Inflammatory macrophage (primary cell): ENCODE measurements at places on chromosomes 16 and 17.

DNA sequence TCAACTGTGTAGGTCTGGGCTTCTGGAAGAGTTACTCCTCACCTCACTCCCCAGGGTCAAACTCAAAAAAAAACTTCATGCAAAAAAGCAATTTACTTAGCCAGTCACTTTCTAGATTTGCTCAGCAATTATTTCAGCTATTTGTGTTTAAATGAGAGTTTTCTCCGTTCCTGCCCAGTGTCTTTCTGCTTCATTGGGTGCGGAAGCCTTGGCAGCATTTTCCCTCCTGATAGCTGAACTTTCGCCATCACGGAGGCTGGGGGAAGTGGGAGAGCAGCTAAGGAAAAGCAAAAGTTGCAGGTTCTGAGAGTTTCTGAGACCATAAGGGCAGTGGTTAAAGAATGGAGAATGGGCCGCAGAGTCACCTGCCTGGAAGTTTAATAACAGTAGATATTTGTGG lies 287.1 kb upstream of the DYNLRB2 start:
- no peak for DNase-seq

DNA sequence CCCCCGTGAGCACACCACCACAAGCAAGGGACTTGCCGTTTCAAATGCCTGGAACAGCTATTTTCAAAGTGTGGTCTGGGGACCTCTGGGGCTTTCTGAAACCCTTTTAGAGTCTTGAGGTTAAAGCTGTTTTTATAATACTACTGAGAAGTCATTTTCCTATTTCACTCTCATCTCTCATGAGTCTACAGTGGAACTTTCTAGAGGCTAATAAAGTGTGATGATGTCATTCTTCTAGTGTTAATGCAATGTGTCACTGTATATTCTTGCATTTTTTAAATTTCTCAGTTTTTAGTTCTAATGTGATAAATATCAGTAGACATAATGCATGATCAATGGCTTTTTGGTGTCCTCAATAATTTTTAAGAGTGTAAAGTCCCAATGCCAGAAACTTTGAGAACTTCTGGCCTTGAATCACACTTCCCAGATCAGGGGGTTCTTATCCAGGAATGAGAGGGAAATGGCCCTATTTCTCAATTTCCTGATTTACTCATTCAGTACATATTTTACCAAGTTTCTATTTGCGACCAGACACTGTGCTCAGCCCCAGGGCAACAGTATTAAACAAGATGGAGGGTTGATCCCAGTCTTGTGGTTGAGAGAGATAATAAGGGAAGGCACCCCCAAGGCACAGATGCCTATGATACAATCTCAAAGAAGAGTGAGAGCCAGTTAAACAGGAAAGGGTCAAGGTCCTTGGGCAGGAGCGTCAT lies 444.0 kb downstream of the HS3ST3B1 start:
- peak; percentile 26 for DNase-seq

DNA sequence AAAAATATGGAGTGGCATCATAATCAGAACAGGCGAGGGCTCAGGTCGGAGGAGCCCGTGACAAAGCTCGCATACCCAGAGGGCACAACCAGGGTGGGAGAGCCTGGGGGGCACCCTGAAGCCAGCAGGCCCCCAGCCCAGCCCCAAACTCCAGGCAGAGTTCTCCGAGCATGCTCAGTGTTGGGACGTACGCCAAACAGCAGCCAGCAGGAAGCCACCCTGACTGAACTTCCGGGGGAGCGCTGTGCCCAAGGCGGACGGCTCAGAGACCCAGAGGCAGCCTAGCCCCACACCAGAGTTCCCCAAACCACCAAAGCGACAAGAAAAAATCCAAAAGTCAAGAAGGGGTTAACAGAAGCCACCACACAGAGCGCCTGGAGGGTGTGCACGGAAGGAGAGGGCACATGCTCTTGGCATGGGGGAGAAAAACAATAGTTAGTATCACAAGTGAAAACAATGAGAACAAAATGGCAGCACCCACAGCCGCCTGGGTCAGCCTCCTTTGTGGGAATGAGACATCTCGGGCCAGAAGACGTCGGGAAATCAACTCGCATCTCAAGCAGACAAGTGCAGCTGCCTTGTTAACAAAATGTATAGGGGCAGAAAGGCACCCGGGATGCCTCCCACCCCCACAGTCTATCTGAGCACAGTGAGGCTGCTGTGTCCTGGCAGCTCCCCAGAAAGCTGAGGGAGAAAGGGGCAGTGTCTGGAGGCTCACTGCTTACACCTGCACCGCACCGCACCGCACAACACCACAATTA lies 11.9 kb downstream of the EXOC7 start:
- DNase-seq = no peak

GRCh38 chr17:64145375-64145750 lies 15.4 kb upstream of the ERN1 start:
- DNase-seq = no peak

- DNase-seq = peak; percentile 80
Measured at GRCh38 chr16:30377050-30377811, 2.6 kb downstream of the MYL11 start.

DNA sequence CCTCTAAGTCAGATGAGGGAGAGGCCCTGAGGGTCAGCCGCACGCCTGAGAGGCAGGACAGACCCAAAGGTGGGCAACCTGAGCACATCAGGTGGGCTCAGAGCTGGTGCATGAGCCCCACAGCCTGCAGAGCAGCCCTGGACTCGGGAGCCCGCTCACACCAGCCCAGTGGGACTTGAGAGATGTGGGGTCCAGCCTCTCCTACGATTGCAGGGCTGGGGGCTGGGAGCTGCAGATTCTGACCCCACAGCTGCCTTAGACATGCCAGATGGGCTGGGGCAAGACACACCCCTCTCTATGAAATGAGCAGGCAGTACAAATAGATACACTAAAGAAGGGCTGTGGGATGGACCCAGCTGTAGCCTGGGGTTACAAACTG lies 77.1 kb upstream of the RBL2 start:
- DNase-seq = no peak

DNA sequence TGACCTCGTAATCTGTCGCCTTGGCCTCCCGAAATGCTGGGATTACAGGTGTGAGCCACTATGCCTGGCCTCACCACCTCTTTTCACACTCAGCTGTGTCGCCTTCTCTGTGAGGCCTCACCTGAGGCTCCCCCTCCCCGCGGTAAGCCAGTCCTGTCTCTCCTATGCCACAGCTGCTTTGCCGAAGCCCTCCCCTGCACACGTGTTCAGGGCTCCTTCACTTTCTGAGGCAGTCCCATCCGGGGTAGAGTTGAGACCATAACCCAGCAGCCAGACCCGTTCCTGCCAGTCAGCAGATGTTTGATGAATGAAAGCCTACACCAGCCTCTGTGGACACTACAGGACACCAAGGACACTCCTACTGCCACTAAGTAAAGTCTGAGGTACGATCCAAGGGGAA lies 10.6 kb downstream of the USP7 start:
- DNase-seq = no peak

DNA sequence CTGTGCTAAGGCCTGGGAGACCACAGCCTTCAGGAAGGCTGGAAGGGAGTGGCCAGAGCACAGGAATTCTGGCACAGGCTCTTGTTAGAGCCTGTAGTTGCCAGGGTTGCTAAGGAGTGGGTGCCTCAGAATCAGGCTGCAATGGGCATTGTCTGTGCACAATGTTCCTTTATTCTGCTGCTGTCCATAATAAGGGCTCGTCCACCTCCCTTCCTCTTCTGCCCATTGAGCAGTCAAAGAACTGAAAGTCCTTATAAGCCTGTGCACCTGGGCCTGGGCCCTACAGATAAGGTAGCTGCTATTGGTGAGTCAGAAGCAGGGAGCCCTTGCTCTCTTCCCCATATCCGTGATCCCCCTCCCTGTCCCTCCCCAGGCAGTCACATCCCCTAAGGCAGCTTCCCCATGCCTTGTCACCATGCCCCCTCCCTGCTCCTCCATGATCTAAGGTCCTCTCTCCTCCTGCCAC lies 5.4 kb upstream of the CNGB1 start:
- no peak for DNase-seq

- no peak for DNase-seq
Measured at GRCh38 chr16:27289669-27290068, 21.1 kb upstream of the NSMCE1 start.

GRCh38 chr17:71173991-71174390 lies 946.8 kb upstream of the SOX9 start:
- no peak for DNase-seq

DNA sequence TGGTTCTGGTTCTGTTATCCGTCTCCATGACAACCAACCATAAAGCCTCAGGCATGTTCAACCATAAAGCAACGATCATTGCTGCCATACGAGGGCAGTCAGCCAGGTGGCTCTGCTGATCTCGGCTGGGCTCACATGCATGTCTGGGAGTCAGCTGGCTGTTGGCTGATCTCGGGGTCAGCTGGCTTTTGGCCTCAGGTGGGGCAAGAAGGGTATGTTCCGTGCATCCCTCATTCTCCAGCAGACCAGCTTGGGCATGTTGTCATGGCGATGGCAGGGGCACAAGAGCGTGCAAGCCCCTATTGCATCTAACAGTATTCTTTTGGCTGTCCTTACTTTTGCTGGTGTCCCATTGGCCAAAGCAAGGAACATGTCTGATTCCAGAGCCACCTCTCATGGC lies 86.2 kb downstream of the ABCC6 start:
- DNase-seq = no peak

DNA sequence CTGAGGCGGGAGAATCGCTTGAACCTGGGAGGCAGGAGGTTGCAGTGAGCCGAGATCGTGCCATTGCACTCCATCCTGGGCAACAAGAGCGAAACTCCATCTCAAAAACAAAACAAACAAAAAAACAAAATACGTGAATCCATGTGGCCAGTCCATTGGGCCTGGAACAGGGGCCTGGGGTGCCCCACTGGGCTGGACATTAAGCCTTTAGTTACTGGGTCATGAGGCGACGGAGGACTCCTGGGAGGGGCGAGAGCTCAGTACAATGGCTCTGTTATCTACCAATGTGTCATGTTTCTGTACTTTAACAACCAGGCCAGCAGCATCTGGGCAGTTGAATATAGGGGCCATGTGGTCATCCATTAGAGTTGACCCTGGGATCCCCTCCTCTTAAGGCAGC lies 18.9 kb upstream of the CLEC18A start:
- no peak for DNase-seq
